ENCODE measurements at places on chromosomes 7 and 10.

DNA sequence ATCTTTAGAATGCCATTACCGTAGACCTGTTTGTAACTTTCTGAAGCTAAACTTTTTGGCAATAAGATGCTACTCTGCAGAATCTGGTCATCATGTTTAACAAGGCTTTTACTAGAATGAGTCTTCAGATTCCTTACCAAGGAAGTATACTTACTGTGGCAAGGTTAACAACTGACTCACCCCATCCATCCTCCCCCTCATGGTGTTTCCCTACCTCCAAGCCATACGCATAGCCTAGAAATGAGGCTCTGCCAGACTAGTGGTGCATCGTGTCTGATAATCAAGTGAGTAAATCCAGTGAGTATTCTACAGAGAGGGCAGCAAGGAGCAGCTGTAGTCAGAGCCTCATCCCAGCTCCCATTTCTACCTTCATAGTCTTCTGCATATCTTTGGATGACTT, 223.6 kb downstream of the IPMK start:
- peak; percentile 73 for DNase-seq

- no peak for DNase-seq
Measured at GRCh38 chr10:30967650-30968410, 63.8 kb downstream of the ZNF438 start.

- no peak for DNase-seq
Measured at GRCh38 chr10:13803566-13804554, 217.1 kb downstream of the PRPF18 start.

- DNase-seq = no peak
Measured at GRCh38 chr7:151207804-151208203, 2.5 kb downstream of the H2BK1 start.

GRCh38 chr7:101096331-101096956, 11.2 kb downstream of the TRIM56 start:
- no peak for DNase-seq

Measured in MG63 (cell line).